ENCODE measurements at places on chromosomes 3 and 15.

GRCh38 chr3:194617143-194617671 is 16.0 kb downstream of the TMEM44 start:
- no peak for DNase-seq

DNA sequence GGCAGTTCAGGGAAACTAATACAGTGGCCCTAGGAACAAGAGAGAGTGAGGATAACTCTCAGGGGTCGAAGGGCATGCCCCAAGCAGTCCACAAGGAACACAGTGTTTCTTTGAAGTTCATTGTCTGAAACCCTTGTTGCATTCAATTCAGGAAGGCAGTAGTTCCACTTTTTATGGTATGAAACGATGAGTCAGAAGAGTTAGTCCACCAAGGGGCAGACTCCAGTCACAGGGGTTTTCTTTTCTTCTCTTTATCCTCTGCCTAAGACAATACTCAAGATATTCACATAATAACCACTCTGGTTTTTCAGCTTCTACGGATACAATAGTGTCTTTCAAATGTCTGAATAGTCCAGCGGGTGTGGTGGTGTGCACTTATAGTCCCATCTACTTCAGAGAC is 23.7 kb upstream of the TICRR start:
- no peak for DNase-seq

- no peak for DNase-seq
These were observed 162.8 kb upstream of the SLITRK3 start for GRCh38 chr3:165359005-165359404.

DNA sequence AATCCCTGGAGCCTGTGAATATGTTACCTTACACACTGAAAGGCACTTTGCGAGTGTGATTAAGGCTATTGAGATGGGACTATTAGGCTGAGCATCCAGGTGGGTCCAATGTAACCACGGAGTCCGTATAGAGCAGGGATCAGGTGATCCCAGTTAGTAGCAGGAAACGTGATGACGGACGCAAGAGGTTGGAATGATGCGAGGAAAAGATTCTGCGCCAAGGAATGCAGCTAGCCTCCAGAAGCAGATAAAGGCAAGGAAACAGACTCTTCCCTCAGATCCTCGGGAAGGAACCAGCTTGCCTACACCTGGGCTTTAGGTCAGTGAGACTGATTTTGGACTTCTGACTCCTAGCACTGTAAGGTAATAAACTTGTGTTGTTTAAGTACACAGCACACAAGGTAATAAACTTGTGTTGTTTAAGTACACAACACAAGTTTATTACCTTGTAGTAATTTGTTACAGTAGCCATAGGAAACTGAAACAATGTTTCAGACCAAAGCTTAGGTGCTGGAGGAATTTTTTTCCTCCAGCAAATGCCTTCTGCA is 125.0 kb downstream of the CHST2 start:
- DNase-seq: no peak

GRCh38 chr15:43246261-43246774 is 20.4 kb downstream of the TGM5 start:
- no peak for DNase-seq

DNA sequence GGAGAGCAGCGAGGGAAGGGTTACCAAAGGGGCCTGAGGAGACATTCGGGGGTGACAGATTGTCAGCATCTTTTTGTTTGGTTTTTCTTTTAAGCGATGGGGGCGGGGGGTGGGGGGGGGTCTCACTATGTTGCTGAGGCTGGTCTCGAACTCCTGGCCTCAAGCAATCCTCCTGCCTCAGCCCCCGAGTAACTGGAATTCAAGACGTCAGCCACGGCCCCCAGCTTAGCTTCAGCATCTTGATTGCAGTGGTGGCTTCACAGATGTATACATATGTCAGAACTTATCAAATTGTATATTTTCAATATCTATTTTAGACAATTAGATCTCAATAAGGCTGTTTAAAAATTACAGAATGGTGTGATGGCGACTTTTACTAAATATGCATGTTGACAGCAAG is 30.9 kb downstream of the ZDHHC19 start:
- DNase-seq: no peak

DNA sequence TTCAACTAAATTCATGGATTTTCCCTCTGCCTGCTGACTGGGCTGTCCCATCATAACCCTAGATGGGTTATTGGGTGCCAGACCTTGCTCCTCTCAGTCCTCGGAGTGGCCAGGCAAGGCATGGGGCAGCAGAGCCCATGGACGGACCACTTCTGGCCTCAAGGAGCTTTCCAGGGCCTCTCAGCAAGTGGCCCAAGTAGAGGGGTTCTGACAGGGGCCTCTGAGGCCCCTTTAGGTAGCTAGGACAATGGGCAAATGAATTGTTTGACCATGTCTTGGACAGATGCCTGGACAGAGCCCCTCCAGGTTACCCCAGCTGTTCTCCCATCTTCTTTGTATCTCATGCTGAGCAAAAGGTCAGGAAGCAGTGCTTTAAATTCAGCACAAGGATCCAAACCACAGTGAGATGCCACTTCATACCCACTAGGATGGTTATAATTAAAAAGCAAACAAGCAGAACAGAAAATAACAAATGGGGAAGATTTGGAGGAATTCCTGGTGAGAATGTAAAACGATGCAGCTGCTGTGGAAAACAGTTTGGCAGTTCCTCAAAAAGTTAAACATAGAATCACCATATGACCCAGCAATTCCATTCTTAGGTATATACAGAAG is 61.6 kb downstream of the SPSB4 start:
- no peak for DNase-seq

DNA sequence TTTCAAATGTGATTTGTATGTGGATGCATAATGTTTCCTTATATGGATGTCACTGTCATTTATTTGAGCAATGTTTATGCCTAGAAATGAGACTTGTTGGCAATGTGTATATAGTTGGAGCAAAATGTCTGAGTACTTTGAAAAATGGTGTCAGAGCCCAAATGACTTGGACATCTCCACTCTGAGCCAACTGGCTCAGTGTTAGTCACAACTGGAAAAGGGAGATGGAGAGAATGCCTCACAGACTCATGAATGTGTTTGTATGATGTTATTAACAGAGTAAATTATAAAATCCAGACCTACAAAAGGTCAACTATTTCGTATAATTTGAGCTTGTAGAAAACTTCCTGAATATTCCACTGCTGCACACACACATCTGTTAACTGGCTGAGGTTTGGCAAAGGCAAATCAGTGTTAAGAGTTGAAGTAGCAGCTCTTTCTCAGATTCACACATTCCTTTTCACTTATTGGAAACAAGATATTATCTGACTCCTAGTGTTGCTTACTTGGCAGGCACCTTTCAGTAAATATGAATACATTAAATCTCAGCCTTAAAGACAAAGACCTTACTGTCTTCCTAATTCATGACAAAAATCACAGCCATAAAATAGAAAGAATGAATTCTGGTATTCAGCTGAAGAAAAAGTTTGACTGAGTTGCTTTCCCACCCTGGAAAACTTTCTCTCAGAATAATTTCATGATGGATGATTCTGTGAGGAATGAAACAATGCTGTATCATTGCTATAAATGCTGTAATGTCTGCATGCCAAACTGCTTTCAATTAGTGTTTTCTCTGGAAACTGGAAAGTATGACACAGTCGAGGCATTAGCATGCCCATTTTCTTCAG is 27.0 kb downstream of the ADIPOQ start:
- no peak for DNase-seq

DNA sequence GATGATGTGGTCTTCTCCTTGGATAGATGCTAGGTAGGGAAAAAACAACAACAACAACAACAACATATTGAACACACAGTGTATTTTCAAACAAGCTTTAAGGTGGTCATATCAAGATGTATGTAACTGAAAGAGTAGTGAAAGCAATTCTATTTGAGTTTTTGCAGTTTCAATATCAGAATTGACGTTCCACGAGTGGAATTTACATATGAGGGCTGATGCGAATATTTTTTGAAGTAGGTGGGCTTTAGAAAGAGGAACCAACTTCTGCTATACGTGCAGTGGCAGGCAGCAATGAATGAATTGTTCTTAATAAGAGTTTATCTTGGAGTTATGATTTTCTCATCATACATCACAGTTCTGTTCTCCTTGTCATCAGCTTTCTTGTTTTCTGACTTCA is 151.9 kb upstream of the CNTN3 start:
- DNase-seq: no peak

DNA sequence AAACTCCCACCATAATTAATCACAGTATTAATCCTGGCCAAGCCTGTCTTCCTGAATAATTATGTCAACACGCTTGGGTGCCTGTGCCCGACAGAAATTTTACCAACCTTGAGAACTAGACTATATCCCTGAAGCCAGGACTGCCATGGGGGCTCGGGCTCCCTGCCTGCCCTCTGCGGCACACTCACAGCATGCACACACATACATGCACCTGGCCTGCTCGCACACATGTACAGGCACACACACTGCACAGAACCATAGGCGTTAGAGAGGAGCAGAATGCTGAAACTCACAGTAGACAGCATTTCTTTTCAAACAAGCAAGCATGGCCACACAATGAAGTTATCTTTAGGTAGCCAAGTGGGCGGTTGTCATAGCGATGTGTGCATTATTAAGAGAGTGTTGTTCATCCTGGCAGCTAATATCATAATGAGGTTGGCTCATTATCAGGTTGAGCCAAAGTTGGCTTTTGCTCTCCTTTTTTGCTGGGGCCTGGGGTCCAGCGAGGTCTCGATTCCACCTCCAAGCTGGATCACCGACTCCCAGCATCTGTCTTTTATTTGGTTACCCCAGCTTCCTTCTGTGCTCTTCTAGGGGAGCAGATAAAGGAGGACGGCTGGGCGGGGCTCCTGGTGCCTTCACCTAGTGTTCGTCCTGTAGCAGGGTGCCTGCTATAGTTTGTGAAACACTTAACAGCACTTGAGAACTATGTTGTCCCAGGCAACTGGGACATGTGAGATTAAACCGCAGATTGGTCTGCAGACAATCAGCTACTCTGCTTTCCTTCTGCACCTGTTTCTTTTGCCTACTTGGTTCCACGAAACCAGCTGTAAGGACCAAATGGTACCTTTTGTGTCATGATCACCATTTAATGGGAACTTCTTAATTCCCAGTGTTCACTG is 91.4 kb downstream of the ZNF621 start:
- DNase-seq: no peak

All from HS-5 (cell line).